Naive thymus-derived CD4-positive, alpha-beta T cell (primary cell): ENCODE measurements at places on chromosomes 11 and 22. TPM values are rescaled to one million over a fixed set of nuclear protein-coding genes. Genes with fewer than 3 reads are reported as not detected.

The HEPHL1 gene
- not detected for polyA plus RNA-seq

The SLC22A25 gene
- not detected for polyA plus RNA-seq

The SAA4 gene
- polyA plus RNA-seq: not detected

The INS gene
- polyA plus RNA-seq: not detected

The ZBTB3 gene
- 4.1 TPM for polyA plus RNA-seq

- H3K27me3 ChIP-seq: no peaks in the 10 kb centered on the region
- H3K4me3 ChIP-seq: no peak overlapping the region
- H3K36me3 ChIP-seq: no peaks in the 10 kb centered on the region
- no peak for DNase-seq
- H3K4me1 ChIP-seq: peaks cover 16% of the 10 kb centered on the region
Measured at GRCh38 chr11:134349109-134349801, 17.5 kb downstream of the GLB1L2 start.

GRCh38 chr11:65650547-65651338, 12.0 kb downstream of the RELA start:
- no peaks in the 10 kb centered on the region for H3K27me3 ChIP-seq
- peaks cover 19% of the 10 kb centered on the region for H3K36me3 ChIP-seq
- peak overlapping the region; percentile 98 for H3K27ac ChIP-seq
- DNase-seq: no peak

GRCh38 chr11:93747122-93747521, 5.7 kb downstream of the C11orf54 start:
- H3K4me1 ChIP-seq: no peaks in the 10 kb centered on the region
- no peaks in the 10 kb centered on the region for H3K36me3 ChIP-seq
- no peak overlapping the region for H3K27ac ChIP-seq
- H3K4me3 ChIP-seq: no peak overlapping the region
- DNase-seq: no peak

DNA sequence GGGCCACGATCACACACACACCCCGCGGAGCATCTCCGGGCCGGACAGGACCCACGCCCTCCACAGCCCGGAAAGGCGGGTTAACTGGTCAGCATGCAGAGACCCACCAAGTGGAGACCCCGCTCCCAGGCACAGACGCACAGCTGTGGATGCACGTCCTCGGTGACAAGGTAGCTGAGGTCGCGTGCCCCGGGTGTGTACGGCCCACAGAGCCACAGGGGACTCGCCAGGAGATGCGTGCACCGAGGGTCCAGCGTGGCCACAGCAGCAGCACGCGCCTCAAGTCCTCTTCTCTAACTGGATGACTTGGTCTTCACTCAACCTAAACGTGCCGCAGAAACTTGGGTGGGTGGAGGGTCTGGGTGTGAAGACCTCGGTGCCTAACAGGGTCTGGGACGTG, 5.5 kb downstream of the H19 start:
- H3K4me3 ChIP-seq: no peak overlapping the region
- DNase-seq: no peak
- no peaks in the 10 kb centered on the region for H3K27me3 ChIP-seq

DNA sequence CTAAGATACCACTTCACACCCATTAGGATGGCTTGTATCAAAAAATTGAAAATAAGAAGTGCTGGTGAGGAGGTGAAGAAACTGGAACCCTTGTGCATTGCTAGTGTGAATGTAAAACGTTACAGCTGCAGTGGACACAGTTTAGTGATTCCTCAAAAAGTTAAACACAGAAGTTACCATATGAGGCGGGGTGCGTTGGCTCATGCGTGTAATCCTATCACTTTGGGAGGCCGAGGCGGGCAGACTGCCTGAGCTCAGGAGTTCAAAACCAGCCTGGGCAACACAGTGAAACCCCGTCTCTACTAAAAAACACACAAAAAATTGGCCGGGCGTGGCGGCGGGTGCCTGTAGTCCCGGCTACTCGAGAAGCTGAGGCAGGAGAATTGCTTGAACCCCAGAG, 43.5 kb downstream of the SGSM3 start:
- DNase-seq: no peak
- no peaks in the 10 kb centered on the region for H3K27me3 ChIP-seq
- peaks cover 12% of the 10 kb centered on the region for H3K36me3 ChIP-seq
- H3K27ac ChIP-seq: no peak overlapping the region

DNA sequence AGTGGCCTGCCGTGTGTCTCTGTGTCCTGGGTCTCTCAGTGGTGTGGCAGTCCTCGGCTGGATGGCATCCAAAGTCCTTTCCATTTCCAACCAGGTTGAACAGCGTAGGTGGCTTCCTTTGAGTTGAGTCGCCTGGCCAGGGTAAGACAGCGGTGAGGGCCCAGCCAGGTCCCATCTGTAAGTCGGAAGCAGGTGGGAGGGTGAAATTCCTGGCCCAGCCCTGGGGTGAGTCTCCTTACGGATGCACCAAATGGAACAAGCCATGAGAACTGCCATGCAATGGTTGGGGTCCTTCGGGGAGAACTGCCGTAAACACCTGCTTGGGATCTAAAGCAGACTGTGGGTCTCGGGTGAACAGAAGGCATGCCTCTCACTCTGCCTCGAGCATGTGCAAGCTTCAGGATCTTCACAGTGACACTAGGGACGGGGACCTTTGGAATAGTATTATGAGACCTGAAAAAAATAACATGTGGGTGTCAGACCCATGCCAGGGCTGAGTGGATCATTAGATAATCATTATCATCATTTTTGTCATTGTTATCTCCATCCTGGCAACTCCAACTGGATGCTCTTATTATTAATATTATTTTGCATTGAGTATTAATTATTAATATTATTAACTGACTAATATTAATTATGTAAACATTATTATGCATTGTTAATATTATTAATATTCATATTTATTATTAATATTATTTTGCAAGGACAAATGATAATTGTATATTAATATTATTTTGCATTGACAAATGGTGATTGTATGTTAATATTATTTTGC, 57.7 kb upstream of the LINC01488 start:
- no peak overlapping the region for H3K27ac ChIP-seq
- no peaks in the 10 kb centered on the region for H3K36me3 ChIP-seq
- no peaks in the 10 kb centered on the region for H3K4me1 ChIP-seq
- no peaks in the 10 kb centered on the region for H3K27me3 ChIP-seq
- H3K4me3 ChIP-seq: no peak overlapping the region
- no peak for DNase-seq

DNA sequence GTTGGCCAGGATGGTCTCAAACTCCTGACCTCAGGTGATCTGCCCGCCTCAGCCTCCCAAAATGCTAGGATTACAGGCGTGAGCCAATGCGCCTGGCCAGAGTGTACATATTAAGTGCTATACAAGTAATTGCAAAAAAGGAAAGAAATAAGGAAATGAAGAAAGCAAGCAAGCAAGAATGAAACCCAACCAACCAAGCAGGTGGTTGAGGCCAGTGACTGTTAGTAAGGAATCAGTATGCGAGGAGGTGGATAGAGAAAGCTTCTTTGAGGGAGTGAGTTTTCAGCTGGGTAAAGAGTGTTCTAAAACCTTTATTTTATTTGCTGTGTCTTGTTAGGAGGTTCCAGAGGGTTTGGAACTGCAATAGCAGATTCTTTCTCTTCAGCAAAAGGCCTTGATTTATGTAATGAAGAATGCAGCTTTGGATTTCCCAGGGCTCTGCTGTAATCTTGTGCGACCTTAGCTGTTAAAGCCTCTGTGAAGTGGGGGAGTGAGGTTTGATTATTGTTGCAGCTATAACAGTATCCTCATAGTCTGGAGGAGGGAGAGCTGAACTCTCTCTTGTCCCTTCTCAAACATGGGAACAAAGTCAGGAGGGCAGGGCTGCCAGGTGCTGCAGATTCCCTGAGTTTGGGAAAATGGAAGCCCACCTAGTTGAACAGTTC, 5.7 kb downstream of the AMPD3 start:
- no peak for DNase-seq
- H3K4me3 ChIP-seq: no peak overlapping the region
- H3K27ac ChIP-seq: no peak overlapping the region
- peaks cover 21% of the 10 kb centered on the region for H3K36me3 ChIP-seq
- H3K27me3 ChIP-seq: no peaks in the 10 kb centered on the region

DNA sequence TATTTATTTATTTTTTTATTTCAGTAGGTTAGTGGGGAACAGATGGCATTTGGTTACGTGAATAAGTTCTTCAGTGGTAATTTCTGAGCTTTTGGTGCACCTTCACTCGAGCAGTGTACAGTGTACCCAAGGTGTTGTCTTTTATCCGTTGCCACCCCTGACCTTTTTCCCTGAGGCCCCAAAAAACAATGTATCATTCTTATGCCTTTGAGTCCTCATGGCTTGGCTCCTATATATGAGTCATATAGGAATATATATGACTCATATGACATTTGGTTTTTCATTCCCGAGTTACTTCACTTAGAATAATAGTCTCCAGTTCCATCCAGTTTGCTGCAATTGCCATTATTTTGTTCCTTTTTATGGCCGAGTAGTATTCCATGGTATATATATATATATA, 763.9 kb downstream of the NTM start:
- no peaks in the 10 kb centered on the region for H3K36me3 ChIP-seq
- no peaks in the 10 kb centered on the region for H3K27me3 ChIP-seq
- no peak overlapping the region for H3K27ac ChIP-seq
- no peak overlapping the region for H3K4me3 ChIP-seq
- no peak for DNase-seq
- no peaks in the 10 kb centered on the region for H3K4me1 ChIP-seq

DNA sequence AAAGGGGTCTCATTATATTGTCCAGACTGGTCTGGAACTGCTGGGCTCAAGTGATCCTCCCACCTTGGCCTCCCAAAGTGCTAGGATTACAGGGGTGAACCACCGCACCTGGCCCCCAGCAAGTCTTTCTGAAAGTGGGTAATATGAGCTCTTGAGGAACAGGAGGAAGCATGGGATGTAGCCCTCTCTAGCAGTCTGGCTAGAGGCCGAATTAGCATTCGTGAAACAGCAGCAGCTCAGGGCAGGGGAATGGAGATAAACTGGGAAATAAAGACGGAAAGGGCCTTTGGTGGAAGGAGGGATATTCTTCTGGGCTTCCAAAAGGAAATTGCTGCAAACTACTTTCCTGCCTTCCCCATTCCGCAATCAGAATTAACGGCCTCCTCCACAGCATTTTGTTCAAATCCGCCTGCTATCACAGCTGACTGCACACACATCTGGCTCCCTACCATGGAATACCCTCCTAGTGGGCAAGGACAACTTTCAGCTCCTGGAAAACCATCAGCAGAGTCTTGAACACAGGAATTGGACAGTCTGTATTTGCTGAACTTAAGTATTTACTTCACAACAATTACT, 44.3 kb downstream of the MICAL3 start:
- H3K27me3 ChIP-seq: no peaks in the 10 kb centered on the region
- H3K36me3 ChIP-seq: no peaks in the 10 kb centered on the region
- no peak for DNase-seq
- H3K27ac ChIP-seq: no peak overlapping the region
- H3K4me1 ChIP-seq: peaks cover 10% of the 10 kb centered on the region

DNA sequence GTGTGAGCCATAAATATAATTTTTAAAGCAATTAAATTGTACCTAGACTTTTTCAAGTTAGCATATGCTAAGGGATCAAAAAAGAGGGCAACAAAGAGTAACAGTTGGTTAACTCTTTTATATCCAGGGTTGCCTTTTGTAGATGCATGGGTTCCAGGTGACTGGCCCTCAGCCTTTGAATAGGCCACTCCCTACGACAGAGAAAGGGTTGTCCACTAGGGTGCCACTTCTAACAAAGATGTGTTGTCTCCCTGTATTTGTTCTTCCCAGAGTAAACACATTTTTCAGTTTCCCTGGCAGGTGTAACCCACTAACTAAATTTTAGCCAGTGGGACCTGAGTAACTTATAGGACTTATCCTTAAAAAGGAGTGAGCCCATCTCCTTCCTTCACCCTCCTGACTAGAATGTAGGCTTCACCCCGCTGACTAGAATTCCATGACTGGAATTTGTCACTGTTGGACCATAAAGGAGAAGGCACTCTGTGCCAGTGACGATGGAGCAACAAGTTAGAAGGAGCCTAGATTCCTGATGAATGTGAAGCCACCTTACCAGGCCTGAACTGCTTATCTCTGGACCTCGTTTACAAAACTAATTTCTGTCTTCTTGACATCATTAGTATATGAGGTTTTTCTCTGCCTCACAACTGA, 16.6 kb downstream of the TUG1 start:
- no peak overlapping the region for H3K27ac ChIP-seq
- no peaks in the 10 kb centered on the region for H3K36me3 ChIP-seq
